ENCODE measurements at places on chromosomes 5 and 9. TPM values are rescaled to one million over a fixed set of nuclear protein-coding genes. Genes with fewer than 3 reads are reported as not detected.

GRCh38 chr5:7868427-7868772, 431 bp downstream of the FASTKD3 start:
- DNase-seq: peak; percentile 13

- DNase-seq: no peak
Measured at GRCh38 chr5:124670722-124671184, 75.7 kb downstream of the ZNF608 start.

Gene FYB1
- 579 TPM for total RNA-seq

DNA sequence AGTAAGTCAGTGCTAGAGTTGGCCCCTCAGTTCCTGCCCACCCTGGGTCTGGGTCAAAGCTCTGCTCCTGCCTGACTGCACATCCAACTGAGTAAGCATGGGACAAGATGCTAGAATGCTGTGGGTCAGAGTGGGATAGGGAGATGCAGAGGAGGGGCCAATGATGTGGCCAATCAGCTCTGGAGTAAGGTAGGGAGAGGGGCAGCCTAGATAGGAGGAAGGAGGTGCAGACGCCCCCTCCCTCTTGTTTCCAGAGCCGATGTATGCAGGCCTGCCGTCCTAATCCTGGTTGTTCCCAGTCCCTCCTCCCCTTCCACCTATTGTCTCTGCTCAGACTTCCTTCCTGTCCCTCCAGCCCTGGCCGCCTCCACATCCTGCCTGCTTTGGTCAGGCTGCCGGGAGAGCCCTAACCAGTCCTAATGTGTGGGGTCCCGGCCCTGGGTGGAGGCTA, 1.3 kb downstream of the ARAP3 start:
- DNase-seq: no peak

GRCh38 chr9:108156270-108156998, 666.9 kb upstream of the KLF4 start:
- DNase-seq: no peak

DNA sequence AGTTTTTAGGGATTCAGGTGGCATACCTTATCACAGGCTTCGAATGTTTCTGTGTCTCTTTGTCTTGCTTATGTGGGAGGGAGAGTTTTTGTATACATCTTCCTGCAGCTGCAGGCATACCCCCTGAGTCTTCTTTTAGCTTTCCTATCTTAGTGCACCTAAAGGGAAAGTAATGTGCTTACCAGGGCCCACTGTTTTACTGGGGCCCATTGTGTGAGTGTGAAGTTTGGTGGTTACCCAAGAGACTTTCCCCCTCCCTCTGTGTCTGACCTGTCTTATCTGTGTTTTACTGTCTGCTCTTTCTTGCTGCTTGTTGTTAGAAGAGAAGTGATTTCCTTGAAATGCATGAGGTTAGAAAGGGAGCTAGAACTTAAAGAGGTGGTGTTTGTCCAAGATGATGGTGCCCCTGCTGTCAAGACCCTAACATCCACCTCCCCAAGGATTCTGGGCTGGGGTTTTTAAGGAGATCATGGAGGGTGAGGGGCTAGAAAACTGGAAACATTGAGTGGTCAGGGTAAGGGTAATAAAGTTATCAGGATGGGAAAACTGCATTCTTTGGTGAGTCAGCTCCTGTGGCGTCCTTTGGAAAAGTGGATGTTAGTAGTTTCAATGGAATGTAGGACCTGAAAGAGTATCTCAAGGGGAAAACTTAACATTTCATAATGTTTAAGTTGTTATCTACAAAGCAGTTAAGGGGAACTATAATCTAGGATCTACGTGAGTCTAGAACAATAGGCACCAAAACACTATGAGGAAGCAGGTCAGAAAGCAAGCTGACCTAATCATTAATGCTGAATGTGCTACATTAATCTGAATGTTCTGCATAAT, 583.5 kb upstream of the TUSC1 start:
- DNase-seq: no peak

DNA sequence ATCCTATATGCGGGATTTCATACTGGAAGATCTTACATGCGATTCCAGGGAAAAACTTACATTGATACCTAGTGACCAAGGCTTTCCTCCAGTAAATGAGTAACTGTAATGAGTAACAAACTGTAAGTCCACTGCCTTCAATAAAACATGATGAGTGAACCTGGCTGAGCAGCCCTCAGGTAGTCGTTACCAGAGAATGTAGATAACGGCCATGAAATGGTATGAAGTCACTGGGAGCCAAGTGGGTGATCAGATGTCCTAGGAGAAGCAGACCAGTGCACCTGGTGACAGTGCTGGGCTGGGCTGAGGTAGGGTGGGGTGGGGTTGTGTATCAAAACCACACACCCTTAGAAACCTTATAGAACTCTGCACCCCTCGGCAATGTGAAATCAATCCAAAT, 203.6 kb downstream of the ALDH1A1 start:
- DNase-seq: no peak

DNA sequence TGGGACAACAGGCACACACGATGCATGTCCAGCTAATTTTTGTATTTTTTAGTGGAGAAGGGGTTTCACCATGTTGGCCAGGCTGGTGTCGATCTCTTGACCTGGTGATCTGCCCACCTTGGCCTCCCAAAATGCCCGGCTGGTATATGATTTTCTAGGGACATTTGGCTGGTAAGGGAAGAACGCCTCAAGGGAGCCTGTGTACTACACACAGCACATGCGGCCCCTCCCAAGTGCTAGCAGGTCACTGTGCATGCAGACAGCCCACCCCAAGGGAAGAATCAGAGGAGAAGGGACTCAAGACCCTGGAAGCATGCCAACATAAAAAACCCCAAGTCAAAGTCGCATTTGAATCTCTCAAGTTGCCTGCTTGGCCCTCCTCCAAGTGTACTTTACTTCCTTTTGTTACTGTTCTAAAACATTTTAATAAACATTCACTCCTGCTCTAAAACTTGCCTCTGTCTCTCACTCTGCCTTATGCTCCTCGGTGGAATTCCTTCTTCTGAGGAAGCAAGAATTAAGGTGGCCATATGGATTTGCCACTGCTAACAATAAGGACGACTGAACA, 24.3 kb upstream of the OTULINL start:
- no peak for DNase-seq

Gene ALDOB
- total RNA-seq: not detected

DNA sequence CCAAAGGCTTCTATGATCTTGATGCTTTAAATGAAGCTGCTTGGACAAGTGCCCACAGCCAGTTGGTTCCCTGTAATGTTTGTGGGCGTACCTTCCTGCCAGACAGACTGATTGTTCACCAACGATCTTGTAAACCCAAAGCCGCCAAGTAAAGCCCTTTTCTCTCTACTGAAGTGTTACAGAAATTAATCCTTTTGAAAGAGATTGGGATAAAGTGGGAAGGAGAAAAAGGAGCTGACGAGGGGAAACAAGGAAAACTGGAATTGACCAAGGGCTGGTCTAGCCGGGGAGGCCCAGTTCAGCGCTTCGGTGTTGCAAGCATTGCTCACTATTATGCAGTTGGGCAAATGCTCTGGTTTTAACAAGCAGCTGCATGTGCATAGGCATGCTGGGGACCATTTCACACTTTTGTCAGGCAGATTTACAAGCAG, 53.2 kb downstream of the ZNF474 start:
- DNase-seq: no peak

- DNase-seq: no peak
Measured at GRCh38 chr5:171534043-171534895, 114.8 kb downstream of the FGF18 start.

- no peak for DNase-seq
Measured at GRCh38 chr5:115033861-115034260, 135.8 kb downstream of the TRIM36 start.

Gene OR13F1
- not detected for total RNA-seq

DNA sequence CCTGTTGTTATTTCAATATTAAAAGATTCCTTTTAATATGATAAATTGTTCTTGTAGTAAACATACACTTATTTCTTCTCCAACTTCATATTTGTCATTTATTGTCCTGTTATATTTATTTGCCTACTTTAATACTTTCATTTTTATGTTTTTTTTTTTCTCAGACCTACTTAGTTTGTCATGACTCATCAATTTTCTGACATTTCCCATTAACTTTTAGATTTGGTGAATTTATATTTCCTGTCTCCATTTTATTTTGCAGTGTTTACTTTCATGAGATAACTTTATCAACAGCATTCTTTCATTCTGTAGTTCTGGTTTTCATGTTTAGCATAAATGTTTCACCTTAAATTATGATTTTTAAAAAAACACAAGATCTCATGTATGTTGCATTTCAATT, 788.7 kb downstream of the EFNA5 start:
- DNase-seq: no peak

GRCh38 chr5:36363101-36363500, 61.4 kb upstream of the RANBP3L start:
- DNase-seq: no peak

GRCh38 chr9:116697887-116698286, 10.8 kb downstream of the TRIM32 start:
- DNase-seq: no peak

- no peak for DNase-seq
Measured at GRCh38 chr9:75176037-75176436, 87.7 kb downstream of the OSTF1 start.

- no peak for DNase-seq
Measured at GRCh38 chr9:78300209-78300608, 3.3 kb downstream of the PSAT1 start.

Gene SLC6A19
- total RNA-seq: not detected
